ENCODE measurements at places on chromosomes 5 and 9.

DNA sequence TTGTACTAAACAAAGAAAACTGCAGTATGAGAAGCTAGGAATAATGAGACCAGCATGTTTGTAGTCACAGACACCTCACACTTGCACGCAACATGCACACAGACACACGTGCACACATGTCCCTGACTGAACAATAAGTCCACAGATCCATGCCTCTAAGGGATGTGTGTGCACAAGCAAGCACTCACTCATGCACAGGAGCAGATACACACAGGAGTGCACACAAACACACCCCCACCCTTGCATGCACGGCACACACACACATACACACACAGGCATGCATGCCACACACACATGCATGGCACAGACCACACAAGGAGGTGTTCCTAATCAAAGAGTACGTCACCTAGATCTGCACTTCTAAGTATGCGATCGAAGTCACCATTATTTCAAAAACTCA is 111.4 kb upstream of the FAM120A start:
- no peak for DNase-seq

DNA sequence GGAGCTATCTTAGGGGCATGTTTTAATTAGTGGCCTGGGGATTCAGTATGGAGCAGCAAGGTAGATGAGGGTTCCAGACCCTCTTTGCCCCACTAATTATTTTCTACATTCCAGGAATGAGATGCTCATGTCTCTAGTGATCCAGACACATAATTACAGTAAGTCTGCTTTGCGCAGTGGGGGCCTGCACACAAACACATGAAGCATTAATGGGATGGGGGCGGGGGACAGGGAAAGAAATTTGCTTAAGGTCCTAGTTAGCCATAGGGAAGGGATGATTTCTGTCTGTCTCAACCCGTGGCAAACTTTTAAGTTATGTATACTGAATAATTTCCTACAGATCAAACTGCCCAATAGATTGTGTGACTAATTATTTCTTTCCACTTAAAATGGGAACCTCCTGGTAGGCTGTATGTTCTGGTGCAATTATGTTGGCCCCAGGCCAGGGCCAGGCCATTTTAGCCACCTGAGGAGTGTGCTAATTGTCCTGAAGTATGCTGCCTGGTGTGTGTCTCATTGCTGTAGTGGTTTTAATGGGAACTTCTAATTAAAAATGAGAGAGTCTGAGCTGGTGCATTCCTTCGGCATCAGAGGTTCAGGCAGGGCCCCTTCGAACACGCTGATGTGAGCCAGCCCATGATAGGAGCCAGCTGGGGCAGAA is 134.4 kb downstream of the PTTG1 start:
- DNase-seq, result no peak

- no peak for DNase-seq
Observed at GRCh38 chr5:126658561-126658960, 57.8 kb downstream of the PHAX start.

DNA sequence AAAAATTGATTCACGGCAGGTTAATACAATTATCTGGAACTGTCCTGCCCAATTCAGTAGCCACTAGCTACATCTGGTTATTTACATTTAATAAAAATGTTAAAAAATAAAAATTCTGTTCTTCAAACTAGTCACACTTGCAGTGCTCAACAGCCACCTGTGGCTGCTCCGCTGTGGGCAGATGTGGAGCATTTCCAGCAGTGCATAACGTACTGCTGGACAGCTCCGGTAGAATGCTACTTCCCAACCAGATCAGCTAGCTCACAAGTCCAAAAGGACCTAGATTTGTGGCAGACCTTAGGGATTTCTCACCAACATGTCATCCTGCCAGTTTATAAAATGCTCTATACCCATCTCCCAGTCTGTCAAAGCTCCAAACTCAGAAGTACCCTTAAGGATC is 42.8 kb downstream of the SETX start:
- DNase-seq, result no peak

- DNase-seq, result no peak
Observed at GRCh38 chr9:14863402-14863801, 46.8 kb downstream of the FREM1 start.

- no peak for DNase-seq
Observed at GRCh38 chr5:147436596-147436995, 73.3 kb downstream of the DPYSL3 start.

DNA sequence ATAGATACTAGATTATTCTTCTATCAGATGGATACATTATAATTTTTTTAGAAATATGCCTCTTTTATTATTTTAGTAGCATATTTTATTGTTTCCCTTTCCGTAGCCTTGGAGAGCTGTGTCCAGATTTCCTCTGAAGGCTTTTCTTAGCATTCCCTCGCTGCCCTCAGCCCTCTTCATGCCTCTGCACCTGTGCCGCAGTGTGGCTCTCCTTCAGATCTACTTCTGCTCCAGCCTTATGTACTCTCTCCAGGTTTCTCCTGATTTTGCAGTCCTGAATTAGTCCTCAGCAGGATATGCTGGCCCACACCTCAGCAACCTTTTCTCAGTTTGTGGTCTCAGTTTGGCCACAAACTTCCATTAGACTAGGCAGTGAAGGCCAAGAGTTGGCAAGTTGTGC is 1052.0 kb downstream of the TAF11L14 start:
- no peak for DNase-seq

GRCh38 chr5:77662635-77663034 is 24.1 kb upstream of the OTP start:
- DNase-seq, result no peak

DNA sequence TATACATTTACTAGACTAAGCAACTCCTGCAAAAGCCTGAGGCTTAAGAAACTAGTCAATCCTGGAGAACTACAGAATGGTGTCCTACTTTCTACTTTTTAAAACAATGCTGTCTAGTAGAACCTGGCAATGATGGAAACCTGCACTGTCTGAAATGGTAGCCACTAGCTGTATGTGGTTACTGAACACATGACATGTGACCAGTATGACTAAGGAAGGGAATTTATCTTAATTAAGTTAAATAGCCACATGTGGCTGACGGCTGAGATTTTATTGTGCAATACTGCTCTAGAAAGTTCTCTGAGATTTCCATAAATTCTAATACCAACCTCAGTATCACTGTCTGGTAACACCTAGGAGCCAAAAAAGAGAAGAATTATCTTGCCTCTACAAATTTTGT is 44.9 kb upstream of the RAPGEF6 start:
- DNase-seq, result peak; percentile 19

- DNase-seq, result no peak
Observed at GRCh38 chr5:135033901-135034235, at the start of gene PITX1. Gene PITX1, minus strand, starts transcription at chr5:135034228. Its CDS starts 347 bp downstream, at chr5:135033881.

GRCh38 chr5:3201941-3202340 is 393.7 kb upstream of the IRX1 start:
- no peak for DNase-seq

DNA sequence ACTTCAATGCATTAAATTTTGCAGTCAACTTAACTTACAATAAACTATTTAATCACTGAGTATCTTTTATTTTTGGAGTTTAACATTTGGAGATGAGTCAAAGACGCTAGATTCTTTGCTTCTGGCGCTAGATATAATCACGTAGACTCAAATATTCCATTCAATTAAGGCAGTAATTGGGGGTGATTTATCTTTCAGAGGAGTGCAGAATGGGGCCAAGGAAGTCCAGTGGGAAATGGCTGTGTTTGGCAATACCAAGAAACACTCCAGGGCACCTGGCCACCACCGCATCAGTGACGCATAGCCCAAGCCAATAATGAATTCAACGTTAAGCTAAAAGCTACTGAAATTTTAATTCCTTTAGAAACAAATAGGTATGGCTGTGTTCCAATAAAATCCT is 81.2 kb downstream of the PHAX start:
- no peak for DNase-seq

GRCh38 chr5:131163276-131164119 is 1.6 kb downstream of the HINT1 start:
- DNase-seq, result peak; percentile 88

- no peak for DNase-seq
Observed at GRCh38 chr9:112884101-112884500, 6.6 kb downstream of the SLC46A2 start.

GRCh38 chr9:129650680-129651235 is 8.8 kb upstream of the ASB6 start:
- DNase-seq, result no peak

GRCh38 chr5:81234801-81235200 is 1.7 kb downstream of the CKMT2 start:
- DNase-seq, result no peak

DNA sequence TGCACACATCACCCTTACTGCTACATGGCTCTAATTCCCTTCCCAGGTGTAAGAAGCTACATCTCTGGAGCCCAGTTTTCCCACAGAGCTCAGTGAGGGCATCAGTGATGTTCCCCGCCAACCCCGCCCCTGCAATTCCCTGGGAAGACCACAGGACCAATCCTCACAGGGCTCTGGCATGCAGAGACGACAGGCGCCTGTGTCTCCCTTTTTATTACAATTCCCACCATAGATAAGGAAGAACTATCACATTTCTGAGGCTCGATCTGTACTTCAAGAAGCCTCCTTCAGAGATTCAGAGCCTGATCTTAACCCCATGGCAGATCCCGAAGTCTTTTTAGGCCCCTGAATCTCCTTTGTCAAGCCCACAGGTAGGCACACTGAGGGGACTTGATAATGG is at the start of gene OR1L6:
Gene OR1L6, plus strand, starts transcription at position 301 of the 400 bp plus-strand sequence. CDS start 7,545 bp downstream, outside the sequence.
- DNase-seq, result no peak

DNA sequence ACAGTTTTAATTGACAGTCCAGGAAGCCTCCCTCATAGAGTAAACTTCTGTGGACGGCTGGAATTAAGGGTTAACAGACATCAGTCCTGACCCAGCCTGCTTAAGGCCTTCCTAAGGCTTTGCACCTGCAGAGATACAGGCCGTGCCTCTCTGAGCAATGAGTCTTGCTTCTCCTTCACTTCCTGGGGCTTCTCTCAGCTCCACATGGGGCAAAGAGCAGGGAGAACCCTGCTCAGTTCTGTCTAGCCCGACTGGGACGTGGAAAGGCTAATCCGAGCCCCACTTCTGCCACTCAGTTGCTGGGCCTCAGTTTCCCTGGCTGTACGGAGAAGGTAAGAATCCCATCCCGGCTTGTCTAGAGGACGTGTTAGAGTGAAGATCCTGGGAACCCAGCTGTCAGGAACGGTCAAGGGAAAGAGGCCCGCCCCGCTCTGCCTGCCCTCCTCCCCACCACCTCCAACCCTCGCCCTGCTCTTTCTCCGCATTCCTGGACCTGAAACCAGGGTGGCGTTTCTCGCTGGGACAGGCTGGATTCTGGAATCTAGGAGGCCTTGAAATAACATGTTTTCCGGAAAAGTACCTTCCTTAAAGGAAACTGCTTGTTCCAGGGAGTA is 6.5 kb downstream of the SPAAR start:
- DNase-seq, result no peak

DNA sequence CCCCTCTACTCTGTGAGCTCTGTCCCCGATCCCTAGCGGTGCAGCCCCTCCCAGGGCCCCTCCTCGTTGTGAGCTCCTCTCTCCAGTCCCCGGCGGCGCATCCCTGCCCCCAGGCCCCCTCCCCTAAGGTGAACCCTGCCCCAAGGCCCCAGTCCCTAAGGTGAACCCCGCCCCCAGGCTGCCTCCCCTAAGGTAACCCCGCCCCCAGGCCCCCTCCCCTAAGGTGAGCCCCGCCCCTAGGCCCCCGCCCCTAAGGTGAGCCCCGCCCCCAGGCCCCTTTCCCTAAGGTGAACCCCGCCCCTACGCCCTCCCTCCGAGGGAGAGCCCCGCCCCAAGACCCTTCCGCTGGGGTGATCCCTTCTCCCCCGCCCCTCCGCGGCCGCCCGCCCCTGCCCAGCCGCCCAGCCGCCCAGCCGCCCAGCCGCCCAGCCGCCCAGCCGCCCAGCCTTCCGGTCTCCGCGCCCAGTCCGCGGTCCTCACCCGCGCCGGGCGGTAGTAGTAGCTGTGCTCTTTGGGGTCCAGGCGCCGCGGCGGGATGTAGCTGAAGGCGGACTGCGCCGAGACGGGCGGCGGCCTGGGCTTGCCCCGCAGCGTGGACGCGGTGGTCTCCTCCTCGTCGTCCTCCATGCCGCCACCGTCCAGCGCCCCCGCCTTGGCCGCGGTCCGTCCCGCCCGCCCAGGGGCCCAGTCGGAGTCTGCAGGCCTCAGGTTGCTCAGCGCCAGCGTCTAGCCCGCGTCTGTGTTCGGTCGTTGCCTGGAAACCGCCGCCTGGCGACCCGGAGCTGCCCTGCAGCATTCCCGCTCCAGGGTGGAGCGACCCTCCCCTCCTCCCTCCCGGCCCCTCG is at the start of gene CFAP90:
Gene CFAP90, minus strand, starts transcription at position 739 of the 845 bp plus-strand sequence. Its CDS starts 112 bp downstream, at position 627.
- DNase-seq, result peak; percentile 53

GRCh38 chr9:92506184-92506857 is 24.0 kb upstream of the ASPN start:
- no peak for DNase-seq

- DNase-seq, result no peak
Observed at GRCh38 chr5:126456217-126456820, 33.1 kb downstream of the GRAMD2B start.

DNA sequence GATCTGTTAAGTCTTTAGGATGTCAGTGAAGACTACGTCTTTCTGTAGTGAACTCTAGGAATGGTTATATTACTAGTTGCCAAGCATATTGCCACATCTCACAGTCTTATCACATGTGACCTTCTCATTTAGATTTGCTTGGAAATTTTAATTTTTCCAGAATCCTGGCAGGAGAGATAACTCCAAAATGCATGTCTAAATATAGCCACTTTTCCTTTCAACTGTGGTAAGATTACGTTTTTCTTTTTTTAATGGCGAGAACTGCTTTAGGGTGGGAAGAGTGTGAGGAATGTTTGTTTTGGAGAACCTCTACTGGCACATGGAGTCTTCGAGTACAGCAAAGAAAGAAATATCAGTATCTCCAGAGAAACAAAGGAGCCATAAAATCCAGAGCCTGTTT is 91.7 kb upstream of the ADAMTSL1 start:
- no peak for DNase-seq

DNA sequence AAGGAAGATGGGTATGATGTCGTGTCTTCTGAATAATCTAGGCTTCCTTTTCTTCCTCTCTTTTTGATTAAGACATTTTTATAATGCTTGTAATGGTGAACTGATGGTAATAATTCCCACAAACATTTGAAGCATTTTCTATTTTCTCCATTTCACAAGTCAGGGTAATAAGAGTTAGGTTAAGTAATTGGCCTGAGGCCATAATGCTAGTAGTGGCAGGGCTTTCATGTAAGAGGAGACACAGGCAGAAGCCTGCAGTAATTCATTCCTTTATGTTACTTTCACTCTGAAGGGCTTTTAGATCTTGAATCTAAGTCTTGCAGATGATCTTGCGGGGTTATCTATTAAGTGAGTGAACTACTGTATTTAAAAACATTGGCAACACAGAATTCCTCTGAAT is 374.9 kb downstream of the MAT2B start:
- DNase-seq, result no peak

- DNase-seq, result no peak
Observed at GRCh38 chr9:94085062-94085639, 887 bp downstream of the PTPDC1 start.

GRCh38 chr5:114477816-114478334 is 116.0 kb downstream of the KCNN2 start:
- DNase-seq, result no peak

- no peak for DNase-seq
Observed at GRCh38 chr9:118985851-118986250, 383.4 kb downstream of the BRINP1 start.

- DNase-seq, result no peak
Observed at GRCh38 chr9:99680191-99680590, 141.5 kb upstream of the NR4A3 start.

- no peak for DNase-seq
Observed at GRCh38 chr5:33594006-33594405, 153.2 kb downstream of the TARS1 start.

Measured in common myeloid progenitor, CD34-positive (primary cell).